ENCODE measurements at places on chromosomes 3 and 15.

DNA sequence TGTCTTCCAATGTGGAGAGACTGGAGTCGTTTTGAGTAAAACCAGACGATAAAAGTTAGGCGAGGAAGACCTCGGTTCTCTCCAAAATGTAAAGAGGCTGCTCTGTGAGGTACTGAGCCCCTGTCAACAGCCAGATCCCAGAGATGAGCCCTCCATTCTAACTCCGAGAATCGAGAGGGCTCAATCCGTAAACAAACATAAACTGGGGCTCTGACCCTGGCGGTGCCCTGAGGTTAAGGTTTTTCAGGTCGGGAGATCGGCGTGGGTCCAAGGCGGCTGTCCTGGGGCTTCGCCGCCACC lies 417 bp downstream of the TBCCD1 start:
- DNase-seq: no peak

DNA sequence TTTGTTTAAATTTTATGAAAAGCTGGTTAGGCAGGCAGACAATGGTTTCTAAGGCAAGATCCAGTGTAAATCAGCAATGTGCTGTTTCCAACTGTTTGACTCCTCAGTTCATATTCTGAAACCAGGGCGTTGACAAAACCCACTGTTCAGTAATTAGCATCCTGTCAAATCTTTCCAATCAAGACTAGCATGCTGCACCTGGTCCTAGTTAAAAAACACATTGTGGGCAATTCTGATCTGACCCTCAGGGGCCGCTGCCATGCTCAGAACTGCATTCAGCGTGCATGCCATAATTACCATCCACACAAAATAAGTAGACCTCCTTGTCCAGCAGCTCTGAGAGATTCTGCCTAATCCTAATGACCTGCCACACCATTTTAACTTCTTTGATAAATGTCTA lies 20.9 kb upstream of the RBP1 start:
- DNase-seq: no peak

- peak; percentile 72 for DNase-seq
These were observed 30.5 kb upstream of the MYZAP start for GRCh38 chr15:57561041-57561711.

- no peak for DNase-seq
These were observed 3.0 kb downstream of the TRAK1 start for GRCh38 chr3:42094128-42094527.

DNA sequence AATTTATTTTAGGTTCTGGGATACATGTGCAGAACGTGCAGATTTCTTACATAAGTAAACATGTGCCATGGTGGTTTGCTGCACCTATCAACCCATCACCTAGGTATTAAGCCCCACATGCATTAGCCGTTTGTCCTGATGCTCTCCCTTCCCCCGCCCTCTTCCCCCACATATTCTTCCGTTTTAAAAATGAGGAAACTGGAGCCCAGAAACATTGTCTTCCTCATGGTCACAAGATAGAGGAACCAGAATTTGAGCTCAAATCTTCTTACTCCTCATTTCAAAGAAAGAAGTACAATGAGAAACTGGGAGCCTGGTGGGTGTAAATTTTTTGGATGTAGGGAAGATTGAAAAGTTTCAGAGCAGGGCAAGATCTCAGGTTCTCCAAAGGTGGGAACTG lies 56.1 kb upstream of the USP3 start:
- no peak for DNase-seq

- no peak for DNase-seq
These were observed 151.6 kb upstream of the MEF2A start for GRCh38 chr15:99413955-99414754.

DNA sequence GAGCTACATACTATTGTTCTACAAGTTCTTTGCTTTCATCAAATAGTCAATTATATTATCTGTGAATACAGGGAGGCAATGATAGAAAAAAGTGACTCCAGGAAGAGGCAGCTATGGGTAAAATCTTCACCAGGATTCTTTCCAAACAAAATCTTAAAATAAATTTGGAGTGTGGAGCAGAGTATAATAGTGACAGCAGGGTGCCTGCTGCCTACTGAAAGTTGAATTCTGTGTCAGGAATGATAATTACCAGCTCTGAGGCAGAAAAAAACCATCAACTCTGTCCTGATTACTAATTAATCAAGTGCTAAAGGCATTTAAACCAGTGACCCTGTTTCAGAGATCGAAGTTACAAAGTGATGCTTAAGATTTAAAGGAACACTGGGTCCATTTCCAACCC lies 148.0 kb downstream of the DIPK2A start:
- DNase-seq: no peak

DNA sequence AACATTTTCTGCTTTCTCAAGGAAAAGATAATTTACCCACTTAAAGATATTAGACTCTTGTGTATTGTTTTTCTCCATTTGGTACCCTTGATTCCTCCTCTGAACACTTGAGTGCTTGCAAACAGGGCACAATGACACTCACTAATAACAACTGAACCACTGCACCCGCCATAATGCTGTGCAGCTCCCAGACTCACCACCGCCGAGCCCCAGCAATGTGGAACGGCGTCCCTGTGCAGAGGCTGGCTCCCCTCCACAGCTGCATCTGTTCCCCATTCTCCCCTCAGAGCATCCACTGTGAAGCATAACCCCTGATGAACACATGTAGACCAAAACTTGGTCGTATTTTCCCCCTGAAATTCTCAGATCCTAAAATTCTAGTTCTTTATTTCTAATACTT lies 276.2 kb upstream of the PLSCR5 start:
- DNase-seq: no peak

DNA sequence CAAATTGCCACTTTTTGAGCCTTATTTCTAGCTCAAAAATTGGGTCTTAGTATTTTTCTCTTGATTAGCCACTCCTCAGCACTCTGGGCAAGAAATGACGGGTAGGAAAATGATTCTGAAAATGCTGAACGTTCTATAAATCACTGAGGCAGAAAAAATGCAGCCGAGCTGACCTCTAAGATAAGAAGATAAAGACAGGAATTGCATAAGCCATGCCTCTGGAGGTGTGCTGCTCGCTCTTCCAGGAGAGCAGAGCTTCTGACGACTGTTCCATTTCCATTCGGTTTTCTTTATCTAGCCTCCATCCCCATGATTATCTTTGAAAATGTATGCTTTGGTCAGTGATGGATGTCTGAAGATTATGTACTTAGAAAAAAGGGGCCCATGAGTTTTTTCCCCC lies 558.8 kb upstream of the ADAMTS9 start:
- DNase-seq: no peak

GRCh38 chr3:32569540-32570420 lies 878 bp downstream of the DYNC1LI1 start:
- peak; percentile 43 for DNase-seq

GRCh38 chr3:58999134-58999773 lies 50.6 kb downstream of the CFAP20DC start:
- no peak for DNase-seq

DNA sequence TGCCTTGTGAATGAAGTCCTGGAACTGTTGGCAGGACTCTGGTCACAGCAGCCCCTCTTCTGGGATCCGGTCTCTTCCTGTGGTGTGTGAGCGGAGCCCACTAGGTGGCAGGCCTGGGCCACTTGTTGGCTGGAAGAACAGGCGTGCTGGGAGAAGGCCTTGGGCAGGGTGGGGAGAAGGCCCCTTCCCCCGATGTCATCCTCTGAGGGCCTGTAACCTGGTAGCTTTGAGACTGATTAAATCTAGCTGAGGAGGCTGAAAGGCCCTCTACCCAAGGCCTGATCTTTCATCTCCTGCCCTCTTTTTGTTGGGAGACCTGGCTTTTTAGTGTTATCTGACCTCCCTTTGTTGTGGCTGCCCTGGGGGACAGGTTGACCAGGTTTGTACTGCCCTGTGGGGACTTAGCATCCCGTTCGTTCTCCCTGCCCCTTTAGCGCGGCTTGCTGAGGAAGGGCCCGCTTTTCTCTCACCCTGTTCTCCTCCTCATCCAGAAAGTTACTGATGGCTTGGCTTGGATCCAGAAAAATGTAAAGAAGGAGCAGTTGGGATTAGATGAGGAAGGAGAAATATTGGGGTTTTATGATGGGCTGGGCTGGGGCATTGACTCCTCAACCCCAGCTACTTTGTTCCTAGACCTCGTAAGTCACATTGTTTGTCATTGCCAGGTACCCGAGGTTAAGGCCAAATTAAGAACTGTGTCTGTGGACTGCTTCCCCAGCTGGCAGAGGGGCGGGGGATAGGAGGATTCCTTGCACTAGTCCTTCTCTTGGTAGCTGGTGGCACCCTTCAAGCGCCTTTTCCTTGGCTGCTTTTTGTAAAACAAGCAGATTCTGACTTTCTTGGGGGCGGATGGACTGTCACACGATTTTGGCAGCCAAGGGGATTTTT lies 48.5 kb downstream of the CHCHD6 start:
- peak; percentile 59 for DNase-seq

DNA sequence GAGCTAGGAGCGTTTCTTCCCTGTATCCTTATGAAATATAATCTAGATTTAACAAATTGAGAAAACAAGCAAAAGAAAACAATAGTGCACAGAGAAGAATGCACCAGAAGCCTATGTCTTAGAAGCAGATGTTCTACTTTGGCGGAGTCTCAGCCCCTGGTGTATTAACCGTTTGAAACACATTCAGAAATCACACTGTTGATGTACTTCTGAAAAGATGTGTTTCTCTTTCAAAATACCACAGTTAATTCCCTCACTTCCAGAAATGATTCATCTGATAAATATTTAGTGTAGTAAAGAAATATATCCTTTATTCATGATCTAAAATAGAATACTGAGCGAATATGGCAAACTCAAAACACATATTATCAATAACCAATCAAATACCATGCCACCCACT lies 77.7 kb downstream of the CBLB start:
- no peak for DNase-seq

DNA sequence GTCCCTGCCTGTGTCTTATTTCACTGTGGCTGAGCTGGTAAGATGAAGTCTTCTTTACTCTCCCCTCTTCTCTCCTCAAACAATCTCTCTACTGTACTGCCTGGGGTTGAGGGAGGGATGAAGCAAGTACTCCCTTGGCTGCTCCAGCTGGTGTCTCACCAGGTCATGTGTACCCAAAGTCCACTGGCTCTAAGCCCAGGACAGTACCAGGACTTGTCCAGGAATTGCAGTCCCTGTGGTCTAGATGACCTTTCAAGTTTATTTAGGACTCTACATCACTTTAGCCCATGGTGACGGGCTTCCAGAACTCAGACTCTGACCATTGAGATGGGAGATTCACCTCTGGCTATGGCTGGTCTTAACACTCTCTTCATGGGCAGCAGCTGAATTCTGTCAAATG lies 17.5 kb upstream of the SLC27A2 start:
- DNase-seq: no peak

DNA sequence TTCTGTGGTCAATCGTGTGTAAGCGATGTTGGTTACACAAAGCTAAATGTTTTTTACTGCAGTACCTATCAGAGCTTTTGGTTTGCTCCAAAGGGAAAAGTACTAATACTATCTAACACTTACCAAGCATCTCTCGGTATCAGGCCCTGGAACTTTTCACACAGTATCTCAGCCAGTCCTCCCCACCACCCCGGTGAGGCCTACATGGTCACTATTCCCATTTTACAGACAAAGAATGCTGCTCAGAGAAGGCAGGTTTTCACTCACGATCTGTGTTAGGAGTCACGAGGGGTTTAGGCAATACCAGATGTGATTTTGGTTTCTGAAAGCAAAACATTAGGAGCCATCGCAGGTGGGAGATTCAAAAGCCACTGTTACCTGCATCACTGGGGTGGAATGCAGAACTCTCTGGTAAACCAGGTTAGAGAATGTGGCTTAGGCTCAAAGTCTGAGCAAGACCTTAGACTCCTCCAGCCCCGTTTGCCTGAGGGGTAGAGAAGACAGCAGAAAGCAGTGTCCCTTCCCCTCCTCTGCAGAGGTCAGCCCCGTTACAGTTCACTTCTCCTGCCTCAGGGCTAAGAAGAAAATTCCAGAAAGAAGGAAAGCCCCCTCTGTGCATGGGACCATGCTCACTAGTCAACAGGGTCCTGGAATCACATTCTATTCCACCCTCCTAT lies 57.2 kb downstream of the XXYLT1 start:
- DNase-seq: no peak

- no peak for DNase-seq
These were observed 63.5 kb upstream of the ETV5 start for GRCh38 chr3:186172353-186172752.

GRCh38 chr3:37997342-37997741 lies 6.8 kb downstream of the VILL start:
- DNase-seq: no peak

GRCh38 chr3:37511463-37511920 lies 337.1 kb upstream of the LRRFIP2 start:
- no peak for DNase-seq

DNA sequence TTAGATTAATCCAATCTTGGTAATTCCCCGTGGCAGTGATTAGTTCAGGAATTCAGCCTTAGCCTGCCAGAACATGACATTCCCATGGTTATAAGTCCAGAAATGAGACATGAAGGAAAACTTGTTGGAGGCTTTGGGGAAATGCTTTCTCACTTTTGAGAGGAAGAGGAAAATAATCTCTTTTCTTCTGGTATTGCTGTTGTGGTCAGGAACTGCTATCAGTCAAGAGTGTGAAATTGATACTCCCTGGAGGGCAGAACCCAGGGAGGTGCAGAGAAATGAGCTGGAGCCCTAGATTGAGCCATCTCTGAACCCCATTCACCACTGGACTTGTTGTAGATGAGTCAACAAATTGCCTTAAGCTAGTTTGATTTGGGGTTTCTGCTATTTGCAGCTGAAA lies 38.6 kb upstream of the APH1B start:
- no peak for DNase-seq

DNA sequence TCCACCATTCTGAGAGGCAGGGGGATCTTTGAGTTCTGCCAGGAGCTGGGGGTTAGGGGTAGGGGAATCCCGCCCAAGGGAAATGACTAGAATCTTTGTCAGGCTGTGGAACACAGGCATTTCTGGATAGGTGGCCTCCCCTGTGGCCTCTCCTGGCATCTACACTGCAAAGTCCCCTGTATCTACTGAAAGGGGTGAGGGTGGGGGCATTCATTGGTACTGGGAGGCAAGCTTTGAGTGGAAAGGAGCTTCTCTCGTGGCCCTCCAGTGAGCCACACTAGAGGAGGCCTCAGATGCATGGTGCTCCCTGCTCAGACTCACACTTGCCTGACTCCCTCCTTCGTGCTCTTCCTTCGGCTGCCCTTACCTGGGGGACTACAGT lies 59.9 kb downstream of the CCNL1 start:
- DNase-seq: no peak

DNA sequence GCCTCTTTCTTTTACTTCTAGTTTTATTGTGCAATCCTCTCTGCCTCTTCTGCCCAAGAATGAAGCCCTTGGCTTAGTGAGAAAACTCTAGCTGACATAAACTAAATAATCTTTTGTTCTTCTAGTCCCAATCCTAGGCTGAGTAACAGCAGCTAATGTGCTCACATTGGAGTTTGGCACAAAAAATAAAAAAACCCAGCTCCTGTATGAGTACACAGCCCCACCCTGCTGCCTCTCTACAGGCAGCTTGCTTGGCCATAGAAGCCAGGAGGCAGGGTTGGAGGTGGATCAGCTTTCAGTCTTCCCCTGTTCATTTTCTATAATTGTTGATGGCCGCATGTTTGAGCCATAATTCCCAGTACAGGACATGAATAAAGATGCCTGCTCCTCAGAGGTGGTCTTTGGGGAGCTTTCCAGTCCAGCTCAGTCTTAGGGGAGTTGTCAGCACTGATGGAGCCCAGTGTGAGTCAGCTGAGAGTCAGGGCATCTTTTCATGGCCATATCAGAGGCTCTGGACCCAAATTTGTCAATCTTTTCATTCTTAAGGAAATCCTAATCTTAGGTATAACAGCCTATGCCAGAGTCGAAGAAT lies 46.7 kb downstream of the RTP1 start:
- no peak for DNase-seq
